Pancreas (tissue), 10 donors: ENCODE measurements at places on chromosomes 7 and 10. TPM values are rescaled to one million over a fixed set of nuclear protein-coding genes. Genes with fewer than 3 reads are reported as not detected.

GRCh38 chr7:40572810-40573465 is 438.1 kb downstream of the SUGCT start:
- no peak for DNase-seq
- no peaks in the 10 kb centered on the region for H3K36me3 ChIP-seq
- no peak overlapping the region for H3K27ac ChIP-seq
- H3K4me3 ChIP-seq = no peak overlapping the region
- H3K27me3 ChIP-seq = no peaks in the 10 kb centered on the region
- H3K4me1 ChIP-seq = no peaks in the 10 kb centered on the region

GRCh38 chr10:132786884-132787494 is 1.0 kb upstream of the NKX6-2 start:
- no peak overlapping the region for H3K27ac ChIP-seq
- no peak overlapping the region for H3K4me3 ChIP-seq
- no peak for DNase-seq
- H3K4me1 ChIP-seq = peaks cover 3% of the 10 kb centered on the region

DNA sequence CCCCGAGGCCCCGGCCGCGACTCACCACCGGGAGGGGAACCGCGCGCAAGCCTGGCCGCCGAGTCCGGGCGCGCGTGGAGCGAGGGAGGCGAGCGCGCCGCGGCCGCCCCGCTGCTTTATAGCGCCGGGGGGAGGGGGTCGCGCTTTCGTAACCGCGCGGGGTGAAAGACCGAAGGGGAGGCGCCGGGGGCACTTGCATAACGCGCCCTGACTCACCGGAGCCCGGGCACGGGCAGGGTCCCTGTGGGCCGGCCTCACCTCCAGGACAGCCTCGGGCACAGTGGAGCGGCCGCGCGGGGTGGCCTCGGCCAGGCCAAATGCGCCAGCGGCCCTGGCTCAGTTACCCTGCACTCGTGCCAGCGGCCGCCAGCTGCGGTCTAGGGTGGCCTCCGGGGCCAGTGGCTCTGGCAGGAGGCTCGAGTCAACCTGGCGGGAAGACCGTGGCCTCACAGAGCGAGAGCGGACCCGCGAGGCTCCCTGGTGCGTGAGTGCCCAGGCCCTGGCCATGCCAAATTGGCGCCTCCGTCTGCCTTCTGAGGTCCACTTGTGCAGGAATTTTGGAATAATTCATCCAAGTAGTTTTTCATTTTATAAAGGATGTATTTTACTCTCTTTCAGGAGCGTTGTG is at the start of gene RBP4:
Gene RBP4 (minus strand): TSS at position 90 of the 628 bp plus-strand sequence. CDS start 207 bp downstream, outside the sequence.
- H3K36me3 ChIP-seq = no peaks in the 10 kb centered on the region
- no peaks in the 10 kb centered on the region for H3K4me1 ChIP-seq
- H3K27me3 ChIP-seq = no peaks in the 10 kb centered on the region
- H3K4me3 ChIP-seq = peak within 1 kb of the TSS; percentile 18
- no peak within 1 kb of the TSS for H3K27ac ChIP-seq
- DNase-seq = peak; percentile 29

Gene FKBP9
- total RNA-seq = 52.8 TPM

DNA sequence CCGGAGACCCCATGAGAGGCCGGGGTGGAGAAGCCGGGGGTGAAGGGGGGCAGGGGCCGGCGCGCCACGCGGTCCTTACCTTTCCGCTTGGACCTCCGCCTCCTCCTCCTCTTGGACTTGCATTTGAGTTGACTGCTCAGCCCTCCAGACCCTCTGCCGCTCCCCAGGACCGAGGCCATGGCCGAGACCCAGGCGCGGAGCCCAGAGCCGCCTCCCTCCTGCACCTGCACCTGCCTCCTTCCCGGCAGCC is 428 bp downstream of the ADARB2 start:
- H3K36me3 ChIP-seq = no peaks in the 10 kb centered on the region
- peak overlapping the region; percentile 16 for H3K4me3 ChIP-seq
- DNase-seq = no peak
- H3K27me3 ChIP-seq = peaks cover 14% of the 10 kb centered on the region
- H3K4me1 ChIP-seq = peaks cover 7% of the 10 kb centered on the region

DNA sequence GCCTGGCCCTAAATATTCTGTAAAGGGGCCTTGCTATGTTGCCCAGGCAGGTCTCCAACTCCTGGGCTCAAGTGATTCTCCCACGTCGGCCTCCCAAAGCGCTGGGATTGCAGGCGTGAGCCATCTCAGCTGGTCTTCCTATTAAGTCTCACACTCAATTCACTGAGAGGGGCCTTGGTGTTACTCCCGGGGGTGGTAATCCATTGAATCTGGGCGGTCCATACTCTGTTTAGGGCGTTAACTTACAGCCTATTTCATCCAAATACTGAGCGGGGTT is 665 bp upstream of the SRRT start:
- no peaks in the 10 kb centered on the region for H3K27me3 ChIP-seq
- peak overlapping the region; percentile 87 for H3K27ac ChIP-seq
- DNase-seq = no peak
- H3K4me1 ChIP-seq = peaks cover 27% of the 10 kb centered on the region
- peak overlapping the region; percentile 97 for H3K4me3 ChIP-seq
- no peaks in the 10 kb centered on the region for H3K36me3 ChIP-seq

- no peaks in the 10 kb centered on the region for H3K27me3 ChIP-seq
- no peaks in the 10 kb centered on the region for H3K4me1 ChIP-seq
- no peaks in the 10 kb centered on the region for H3K36me3 ChIP-seq
Measured at GRCh38 chr10:30687698-30688213, 58.2 kb upstream of the LYZL2 start.

Gene ARHGEF35
- 5.1 TPM for total RNA-seq

Gene SFRP5
- 87.8 TPM for total RNA-seq

Gene GHRHR
- total RNA-seq = not detected

- H3K27ac ChIP-seq = no peak overlapping the region
- H3K27me3 ChIP-seq = no peaks in the 10 kb centered on the region
- no peak for DNase-seq
- H3K4me3 ChIP-seq = no peak overlapping the region
- no peaks in the 10 kb centered on the region for H3K4me1 ChIP-seq
Measured at GRCh38 chr7:100357131-100357561, 771 bp upstream of the PILRB start.

DNA sequence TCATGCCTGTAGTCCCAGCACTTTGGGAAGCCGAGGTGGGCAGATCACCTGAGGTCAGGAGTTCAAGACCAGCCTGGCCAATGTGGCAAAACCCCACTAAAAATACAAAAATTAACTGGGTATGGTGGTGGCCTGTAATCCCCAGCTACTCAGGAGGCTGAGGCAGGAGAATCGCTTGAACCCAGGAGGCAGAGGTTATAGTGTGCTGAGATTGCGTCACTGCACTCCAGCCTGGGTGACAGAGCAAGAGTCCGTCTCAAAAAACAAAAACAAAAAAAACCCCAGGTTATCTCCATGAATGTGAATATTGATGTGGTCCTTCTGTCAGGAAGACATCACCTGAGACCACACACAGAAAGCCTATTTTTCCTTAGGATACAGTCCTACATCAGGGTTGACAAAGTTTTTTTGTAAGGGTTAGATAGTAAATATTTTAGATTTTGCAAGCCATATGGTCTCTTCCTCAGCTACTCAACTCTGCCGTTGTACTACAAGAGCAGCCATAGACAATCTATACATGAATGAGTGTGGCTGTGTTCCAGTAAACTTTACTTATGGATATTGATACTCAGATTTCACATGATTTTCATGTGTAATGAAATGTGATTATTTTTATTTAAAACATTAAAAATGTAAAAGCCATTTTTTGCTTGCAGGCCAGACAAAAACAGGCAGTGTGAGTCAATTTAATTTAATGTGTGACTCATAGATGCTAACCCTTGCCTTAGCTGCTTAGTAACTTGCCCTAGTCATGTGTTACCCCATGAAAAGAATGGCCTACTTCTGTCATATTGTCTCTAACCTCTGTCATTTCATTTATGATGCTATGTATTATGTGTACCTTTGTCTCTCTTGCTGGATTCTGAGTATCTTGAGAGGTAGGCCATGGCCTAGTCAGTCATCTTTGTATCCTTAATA is 78.1 kb downstream of the TPST1 start:
- H3K4me1 ChIP-seq = no peaks in the 10 kb centered on the region
- no peaks in the 10 kb centered on the region for H3K27me3 ChIP-seq
- H3K4me3 ChIP-seq = no peak overlapping the region
- no peaks in the 10 kb centered on the region for H3K36me3 ChIP-seq
- H3K27ac ChIP-seq = no peak overlapping the region

DNA sequence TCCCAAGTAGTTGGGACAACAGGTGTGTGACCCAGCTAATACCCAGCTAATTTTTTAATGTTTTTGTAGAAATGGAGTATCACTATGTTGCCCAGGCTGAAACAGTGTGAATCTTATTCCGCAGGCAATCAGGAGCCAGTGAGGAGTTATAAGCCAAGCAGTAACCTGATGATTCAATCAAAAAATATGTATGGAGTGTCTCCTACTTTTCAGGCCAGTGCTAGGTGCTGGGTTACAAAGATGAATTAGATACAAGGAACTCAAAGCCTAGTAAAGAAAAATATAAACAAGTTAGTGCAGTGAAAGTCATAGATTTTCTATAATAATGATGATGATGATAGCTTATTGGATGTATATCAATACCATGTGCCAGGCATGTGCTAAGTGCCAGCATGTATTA is 13.2 kb upstream of the IFRD1 start:
- H3K4me1 ChIP-seq = peaks cover 4% of the 10 kb centered on the region
- no peak for DNase-seq
- no peak overlapping the region for H3K4me3 ChIP-seq
- no peaks in the 10 kb centered on the region for H3K36me3 ChIP-seq
- H3K27me3 ChIP-seq = no peaks in the 10 kb centered on the region

GRCh38 chr10:86341361-86341811 is 25.2 kb downstream of the GRID1 start:
- no peaks in the 10 kb centered on the region for H3K36me3 ChIP-seq
- no peak for DNase-seq
- no peaks in the 10 kb centered on the region for H3K27me3 ChIP-seq
- H3K4me3 ChIP-seq = no peak overlapping the region
- H3K4me1 ChIP-seq = no peaks in the 10 kb centered on the region
- no peak overlapping the region for H3K27ac ChIP-seq

DNA sequence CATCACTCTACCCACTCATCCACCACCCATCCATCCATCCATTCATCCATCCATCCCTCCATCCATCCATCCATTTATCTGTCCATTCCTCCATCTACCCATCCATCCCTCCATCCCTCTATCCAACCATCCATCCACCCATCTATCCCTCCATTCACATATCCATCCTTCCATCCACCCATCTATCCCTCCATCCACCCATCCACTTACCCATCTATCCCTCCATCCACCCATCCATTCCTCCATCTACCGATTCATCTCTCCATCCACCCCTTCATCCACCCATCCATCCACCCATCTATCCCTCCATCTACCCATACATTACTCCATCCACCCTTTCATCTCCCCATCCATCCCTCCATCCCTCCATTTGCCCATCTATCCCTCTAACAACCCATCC is 239.6 kb upstream of the SHH start:
- no peak overlapping the region for H3K4me3 ChIP-seq
- no peaks in the 10 kb centered on the region for H3K27me3 ChIP-seq
- DNase-seq = no peak
- no peaks in the 10 kb centered on the region for H3K36me3 ChIP-seq
- H3K4me1 ChIP-seq = no peaks in the 10 kb centered on the region

Gene HTR5A
- not detected for total RNA-seq

DNA sequence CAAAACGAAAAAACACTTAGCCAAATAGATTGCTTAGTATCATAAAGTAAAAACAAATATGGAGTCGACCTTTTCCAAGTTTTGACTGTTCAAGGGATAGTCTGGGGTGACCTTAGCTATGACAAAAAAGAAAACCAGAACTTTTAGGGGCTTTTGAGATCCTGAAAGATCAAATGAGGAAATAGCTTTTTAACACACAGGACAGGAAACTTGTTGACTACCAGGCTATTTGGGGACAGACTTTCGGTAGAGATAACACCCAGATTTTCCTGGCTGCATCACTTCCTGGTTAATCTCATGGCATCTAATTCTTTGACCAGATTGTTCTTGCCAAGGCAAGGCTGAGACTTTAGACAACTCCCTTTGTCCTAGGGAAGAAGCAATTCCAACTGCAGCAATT is 34.5 kb upstream of the EGR2 start:
- no peaks in the 10 kb centered on the region for H3K27me3 ChIP-seq
- H3K27ac ChIP-seq = no peak overlapping the region
- no peaks in the 10 kb centered on the region for H3K4me1 ChIP-seq
- DNase-seq = no peak
- H3K36me3 ChIP-seq = no peaks in the 10 kb centered on the region
- no peak overlapping the region for H3K4me3 ChIP-seq

DNA sequence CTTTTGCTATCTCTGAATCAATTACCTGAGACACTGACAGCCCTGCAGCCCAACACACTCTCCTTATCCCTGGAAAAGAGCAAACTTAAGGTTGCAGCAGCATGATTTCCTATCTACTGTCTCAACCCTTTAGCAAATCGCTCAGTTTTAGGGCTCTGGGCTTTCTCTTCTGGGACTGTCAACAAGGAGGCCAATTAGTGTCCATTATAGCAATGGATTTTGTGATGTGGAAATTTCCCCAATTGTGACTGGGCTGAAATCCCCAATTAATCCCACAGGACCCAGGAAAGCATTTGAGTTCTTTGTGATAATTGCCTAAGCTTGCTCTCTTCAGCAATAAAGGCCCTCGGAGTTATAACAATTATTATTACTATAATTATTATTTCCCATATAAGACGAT is 197.0 kb downstream of the ZNF438 start:
- no peaks in the 10 kb centered on the region for H3K36me3 ChIP-seq
- H3K4me3 ChIP-seq = no peak overlapping the region
- H3K4me1 ChIP-seq = no peaks in the 10 kb centered on the region

Gene ANKRD30A
- 0.09 TPM for total RNA-seq
